Naive thymus-derived CD8-positive, alpha-beta T cell (primary cell): ENCODE measurements at places on chromosomes 3 and 15. TPM values are rescaled to one million over a fixed set of nuclear protein-coding genes. Genes with fewer than 3 reads are reported as not detected.

DNA sequence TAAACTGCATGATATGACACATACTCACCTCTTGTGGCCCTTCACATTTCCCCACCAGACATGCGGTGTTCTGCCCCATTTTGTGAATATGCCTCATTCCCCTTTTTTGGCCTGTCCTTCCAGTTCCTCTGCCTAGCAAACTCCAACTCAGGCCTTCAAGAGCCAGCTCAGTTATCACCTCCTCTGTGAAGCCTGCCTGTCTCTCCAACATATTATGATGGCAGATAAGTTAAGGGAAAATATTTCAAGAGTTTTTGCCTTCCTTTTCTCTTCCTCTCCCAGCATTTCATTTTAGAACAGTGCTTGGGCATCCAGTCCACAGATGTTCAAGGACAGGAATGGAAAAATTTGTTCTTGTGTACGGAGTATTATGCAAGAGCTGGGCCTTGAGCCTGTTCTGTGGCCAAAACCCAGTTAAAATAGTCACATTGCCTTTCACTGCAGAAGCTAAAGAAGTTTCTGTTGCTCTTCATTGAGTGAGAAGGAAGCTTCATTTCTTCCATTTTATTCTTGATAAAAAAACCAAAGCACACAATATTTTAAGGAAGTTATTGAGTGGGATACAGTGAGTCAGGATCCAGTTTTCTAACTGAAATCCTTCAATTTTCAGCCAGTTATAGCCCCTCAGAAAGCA is 192.0 kb downstream of the GHSR start:
- no peak overlapping the region for H3K4me3 ChIP-seq
- no peak for DNase-seq
- H3K27me3 ChIP-seq, result no peaks in the 10 kb centered on the region
- H3K4me1 ChIP-seq, result no peaks in the 10 kb centered on the region
- peaks cover 53% of the 10 kb centered on the region for H3K36me3 ChIP-seq
- no peak overlapping the region for H3K27ac ChIP-seq

DNA sequence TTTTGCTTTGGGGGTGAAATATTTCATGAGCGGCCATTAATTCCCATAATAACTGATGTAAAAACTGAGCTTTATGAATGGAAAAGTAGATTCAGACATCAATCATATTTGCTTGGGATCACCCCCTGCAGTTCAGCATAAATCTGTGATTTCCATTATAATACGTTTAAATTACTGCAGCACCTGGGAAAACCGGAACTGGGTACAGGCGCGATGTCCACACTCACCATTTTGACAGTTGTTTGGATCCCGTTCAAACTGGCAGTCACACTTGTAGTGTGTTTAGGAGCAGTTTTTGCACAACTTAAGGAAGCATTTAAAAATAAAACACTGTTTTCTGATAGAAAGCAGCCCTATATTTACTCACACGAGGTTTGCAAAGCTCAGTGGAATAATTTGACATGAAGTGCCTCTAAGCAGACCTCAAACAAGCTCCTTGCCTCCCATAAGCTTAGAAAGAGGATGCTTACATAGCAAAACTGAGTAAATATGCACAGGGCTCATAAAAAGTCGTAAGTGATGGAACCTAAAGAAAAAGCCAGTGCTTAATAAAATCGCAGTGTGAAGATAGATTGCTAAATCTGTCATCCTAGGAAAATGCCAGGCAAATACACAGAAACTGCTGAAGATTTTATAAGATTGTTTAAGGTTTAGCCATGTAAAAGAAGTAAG is 377.6 kb downstream of the PTPRG start:
- H3K4me1 ChIP-seq, result no peaks in the 10 kb centered on the region
- no peak overlapping the region for H3K27ac ChIP-seq
- no peak for DNase-seq
- H3K27me3 ChIP-seq, result peaks cover 2% of the 10 kb centered on the region
- no peaks in the 10 kb centered on the region for H3K36me3 ChIP-seq

DNA sequence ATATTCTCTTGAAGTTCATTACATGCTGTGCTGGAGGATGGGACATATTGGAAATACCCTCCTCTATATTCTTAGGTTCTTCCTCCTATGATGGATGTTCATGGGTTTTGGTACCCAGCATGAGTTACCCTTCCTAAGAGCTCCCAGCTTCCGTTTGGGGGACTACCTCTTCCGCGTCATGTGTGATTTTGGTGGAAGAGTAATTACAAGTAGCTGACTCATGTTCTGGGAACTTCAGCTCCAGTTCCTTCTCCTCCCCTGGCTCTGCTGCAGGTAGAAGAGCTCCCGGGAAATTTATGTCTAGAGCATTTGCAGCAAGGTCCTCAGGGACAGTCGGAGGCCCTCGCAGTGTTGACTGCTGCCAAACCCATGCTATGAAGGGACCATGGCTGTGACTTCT is 208.8 kb upstream of the IL12A start:
- H3K4me3 ChIP-seq, result no peak overlapping the region
- H3K27me3 ChIP-seq, result peaks cover 40% of the 10 kb centered on the region
- no peaks in the 10 kb centered on the region for H3K4me1 ChIP-seq
- H3K27ac ChIP-seq, result no peak overlapping the region
- no peaks in the 10 kb centered on the region for H3K36me3 ChIP-seq

DNA sequence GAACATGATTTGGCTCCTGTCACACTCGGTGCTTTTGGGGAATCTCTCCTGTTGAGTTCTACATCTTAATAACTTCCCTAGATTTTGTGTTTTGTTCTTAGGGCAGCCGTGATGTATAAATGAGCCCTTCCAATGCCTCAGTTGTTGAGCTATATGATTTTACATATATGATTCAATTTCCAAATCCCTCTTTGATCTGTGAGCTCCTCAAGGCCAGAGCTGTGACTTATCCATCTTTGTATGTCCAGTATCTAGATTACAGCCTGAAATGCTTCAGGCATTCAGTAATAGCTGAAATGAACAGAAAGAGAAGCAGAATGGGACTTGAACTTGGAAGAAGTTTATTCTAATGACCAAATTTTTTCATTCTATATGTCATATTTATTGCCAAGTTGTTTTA is 26.6 kb downstream of the CGGBP1 start:
- H3K36me3 ChIP-seq, result no peaks in the 10 kb centered on the region
- DNase-seq, result no peak
- H3K27me3 ChIP-seq, result no peaks in the 10 kb centered on the region
- peak overlapping the region; percentile 91 for H3K27ac ChIP-seq

- no peaks in the 10 kb centered on the region for H3K4me1 ChIP-seq
- peaks cover 4% of the 10 kb centered on the region for H3K27me3 ChIP-seq
- no peak for DNase-seq
- no peak overlapping the region for H3K27ac ChIP-seq
- H3K36me3 ChIP-seq, result no peaks in the 10 kb centered on the region
- H3K4me3 ChIP-seq, result no peak overlapping the region
These were observed 41.2 kb upstream of the CNOT10 start for GRCh38 chr3:32643816-32644215.

The LIPC gene
- 4.2 TPM for total RNA-seq

The LNP1 gene
- total RNA-seq, result 2.4 TPM
